ENCODE measurements at places on chromosomes 2 and 18. TPM values are rescaled to one million over a fixed set of nuclear protein-coding genes. Genes with fewer than 3 reads are reported as not detected.

DNA sequence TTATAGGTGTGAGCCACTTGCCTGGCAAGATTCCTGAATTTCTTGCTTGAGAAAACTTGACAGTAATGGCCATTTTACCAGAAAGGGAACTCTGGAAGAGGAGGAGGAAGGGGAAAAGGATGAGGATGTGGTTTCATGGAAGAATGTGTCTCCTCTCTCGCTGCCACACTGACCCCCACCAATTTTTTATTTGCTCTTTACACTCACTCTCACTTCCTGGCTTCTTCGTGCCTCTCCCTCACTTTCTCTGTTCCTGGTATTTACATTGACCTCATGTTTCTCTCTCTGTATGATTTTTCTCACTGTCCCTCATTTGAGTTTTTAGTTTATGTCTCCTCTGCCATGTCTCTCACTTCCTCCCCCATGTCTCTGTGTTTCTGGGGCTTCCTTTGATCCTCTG, 134.5 kb upstream of the CAB39 start:
- no peak for ATAC-seq

GRCh38 chr2:51667679-51668078, 635.7 kb upstream of the NRXN1 start:
- ATAC-seq: no peak

The ZAP70 gene
- 0.89 TPM for total RNA-seq

DNA sequence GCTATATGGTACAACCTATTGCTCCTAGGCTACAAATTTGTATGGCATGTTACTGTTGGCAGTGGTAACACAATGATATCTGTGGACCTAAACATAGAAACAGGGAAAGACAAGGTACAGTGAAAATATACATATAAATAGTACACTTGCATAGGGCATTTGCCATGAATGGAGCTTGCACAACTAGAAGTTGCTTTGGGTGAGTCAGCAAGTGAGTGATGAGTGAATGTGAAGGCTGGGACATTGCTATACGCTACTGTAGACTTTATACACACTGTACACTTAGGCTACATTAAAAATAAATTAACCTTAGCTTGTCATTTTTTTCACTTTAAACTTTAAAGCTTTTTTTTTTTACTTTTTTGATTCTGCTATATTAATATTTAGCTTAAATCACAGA, 500.0 kb upstream of the SETBP1 start:
- ATAC-seq: no peak

The SP140L gene
- 28.4 TPM for total RNA-seq

GRCh38 chr2:171225302-171225980, 64.7 kb upstream of the TLK1 start:
- ATAC-seq: peak; percentile 97

DNA sequence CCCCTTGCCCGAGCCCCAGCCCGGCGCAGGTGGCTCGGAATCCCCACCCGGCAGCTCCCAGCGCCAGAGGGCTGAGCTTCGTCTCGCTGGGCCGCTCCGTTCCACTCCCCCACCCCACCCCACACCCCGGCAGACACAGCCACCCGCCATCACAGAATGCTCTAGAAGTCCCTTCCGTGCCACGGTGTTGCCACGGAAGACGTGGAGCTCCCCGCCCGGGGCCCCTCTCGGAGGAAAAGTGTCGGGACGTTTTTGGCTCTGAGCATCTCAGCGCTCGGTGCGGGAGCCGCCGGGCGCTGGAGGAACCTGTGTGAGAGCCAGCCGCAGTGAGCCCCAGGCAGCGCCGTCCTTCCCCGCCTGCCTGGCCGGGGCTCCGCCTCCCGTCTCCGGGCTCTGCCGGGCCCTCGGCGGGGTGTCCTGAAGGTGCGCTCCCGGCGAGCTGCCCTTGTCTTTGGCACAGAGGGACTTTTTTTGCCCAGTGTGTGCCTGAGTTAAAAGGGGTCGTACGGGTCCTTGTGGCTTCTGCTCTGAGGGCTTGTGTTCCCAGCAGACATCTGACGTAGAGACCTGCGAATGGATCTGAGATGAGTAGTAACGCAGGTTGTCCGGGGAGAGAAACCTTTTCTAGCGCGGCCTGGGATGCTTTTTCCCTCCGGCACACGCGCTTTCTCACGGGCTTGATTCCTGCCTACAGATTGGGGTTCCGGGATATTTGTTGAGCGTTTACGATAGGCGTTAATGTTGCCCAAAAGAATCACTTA, 1.8 kb downstream of the ZCCHC2 start:
- ATAC-seq: peak; percentile 5

GRCh38 chr2:222442665-222443064, 18.3 kb downstream of the SGPP2 start:
- peak; percentile 92 for ATAC-seq

Measured in motor neuron (in vitro differentiated cells).